Activated effector memory CD4-positive, alpha-beta T cell treated with Interleukin-2 at 50 U/mL for 16 hours (primary cell): ENCODE measurements at places on chromosomes 13 and 19.
A peak's percentile ranks its signal among the peaks of the same experiment; 100 is the strongest.

DNA sequence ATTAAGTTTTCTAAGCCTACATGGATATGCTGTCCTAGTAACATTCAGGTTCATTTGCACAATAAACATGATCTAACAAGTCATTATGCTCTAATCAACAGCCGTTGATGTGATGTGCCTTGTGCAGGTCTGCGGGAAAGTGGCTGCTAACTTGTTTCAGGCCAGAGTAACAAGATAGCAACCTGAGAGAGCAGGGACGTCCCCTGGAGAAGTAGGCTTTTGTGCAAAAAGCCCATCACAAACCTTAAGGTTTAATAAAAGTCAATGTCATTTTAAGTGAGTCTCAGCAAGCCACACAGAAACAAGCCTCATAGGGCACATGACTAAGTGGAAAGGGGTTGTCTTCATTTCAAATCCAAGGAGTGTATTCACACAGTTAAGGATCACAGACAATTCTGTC lies 17.6 kb downstream of the FOXO1 start:
- no peak for DNase-seq

GRCh38 chr13:46526100-46526735 lies 26.8 kb upstream of the LRCH1 start:
- DNase-seq, result no peak

GRCh38 chr13:113625965-113626721 lies 31.9 kb downstream of the ATP4B start:
- DNase-seq, result no peak

GRCh38 chr13:33784738-33785137 lies 33.2 kb upstream of the RFC3 start:
- DNase-seq, result no peak

DNA sequence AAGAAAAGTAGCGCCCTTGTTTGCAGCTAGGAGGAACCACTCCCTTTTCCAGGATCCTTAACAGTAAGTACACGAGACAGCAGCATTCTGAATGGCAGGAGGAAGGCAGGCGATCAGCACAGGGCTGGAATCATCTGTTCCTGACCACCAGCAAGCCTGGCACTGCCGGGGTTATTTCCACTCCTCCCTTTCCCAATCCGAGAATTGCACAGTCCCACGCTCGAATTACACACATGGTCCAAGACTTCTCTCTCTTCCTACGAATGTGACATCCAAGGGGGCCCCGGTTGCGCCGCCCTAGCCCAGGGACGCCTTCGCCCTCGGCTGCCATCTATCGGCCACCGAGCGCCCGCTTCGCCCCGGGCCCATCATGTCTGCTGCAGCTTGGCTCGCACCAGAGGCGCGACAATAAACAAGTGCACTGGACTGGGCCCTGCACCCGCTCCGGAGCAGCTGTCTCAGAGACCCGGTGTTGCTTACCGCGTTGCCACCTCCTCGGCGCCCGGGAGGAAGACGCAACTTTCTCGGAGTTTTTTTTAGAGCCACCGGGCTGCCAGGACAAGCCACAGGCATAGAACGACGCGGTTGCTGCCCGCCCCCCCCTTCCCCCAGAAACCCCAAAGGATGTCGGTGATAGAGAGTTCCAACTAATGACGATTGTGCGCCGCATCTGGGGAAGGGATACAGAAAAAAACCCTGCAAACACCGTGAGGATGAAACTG lies at the start of gene SLITRK5:
Gene SLITRK5 (plus strand): TSS at position 341 of the 722 bp plus-strand sequence. CDS start 4,018 bp downstream, outside the sequence.
- DNase-seq, result no peak

DNA sequence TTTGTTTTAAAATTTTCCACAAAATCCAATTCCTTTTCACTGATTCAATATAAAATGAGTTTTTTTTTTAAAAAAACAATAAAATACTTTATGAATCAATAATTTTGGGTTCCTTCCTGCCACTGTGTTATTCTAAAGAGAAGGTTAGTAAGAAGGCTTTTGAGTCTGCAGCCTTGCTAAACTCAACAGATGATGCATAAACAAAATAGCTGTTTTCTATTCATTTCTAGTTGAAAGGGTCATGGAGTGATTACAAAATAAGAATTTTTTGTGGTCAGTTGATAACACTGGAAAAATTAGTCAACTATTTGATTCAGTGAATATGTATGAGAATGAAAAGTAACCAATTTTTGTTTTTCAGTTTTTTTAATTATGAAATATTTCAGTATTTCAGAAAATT lies 169.9 kb downstream of the VWA8 start:
- DNase-seq, result no peak

DNA sequence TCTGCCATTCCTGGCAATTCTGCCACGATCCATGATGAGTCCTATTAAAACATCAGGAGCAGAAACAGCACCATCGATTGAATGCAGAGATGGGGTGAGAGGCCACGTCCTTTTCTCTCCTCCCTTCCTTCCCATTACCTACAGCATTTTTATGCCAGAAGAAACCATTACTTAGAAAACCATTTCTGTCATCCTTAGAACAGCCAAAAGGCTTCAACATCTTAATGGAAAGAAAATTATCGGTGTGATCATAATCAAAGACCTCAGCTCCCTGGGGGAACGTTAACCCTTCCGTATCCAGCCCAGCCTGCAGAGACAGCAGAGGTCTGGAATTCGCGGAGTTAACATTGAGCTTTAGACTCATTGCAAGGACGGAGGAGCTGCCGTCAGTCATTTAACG lies 56.0 kb upstream of the SIAH3 start:
- no peak for DNase-seq

- no peak for DNase-seq
These were observed 373.6 kb downstream of the FGF14 start for GRCh38 chr13:102028206-102028605.

DNA sequence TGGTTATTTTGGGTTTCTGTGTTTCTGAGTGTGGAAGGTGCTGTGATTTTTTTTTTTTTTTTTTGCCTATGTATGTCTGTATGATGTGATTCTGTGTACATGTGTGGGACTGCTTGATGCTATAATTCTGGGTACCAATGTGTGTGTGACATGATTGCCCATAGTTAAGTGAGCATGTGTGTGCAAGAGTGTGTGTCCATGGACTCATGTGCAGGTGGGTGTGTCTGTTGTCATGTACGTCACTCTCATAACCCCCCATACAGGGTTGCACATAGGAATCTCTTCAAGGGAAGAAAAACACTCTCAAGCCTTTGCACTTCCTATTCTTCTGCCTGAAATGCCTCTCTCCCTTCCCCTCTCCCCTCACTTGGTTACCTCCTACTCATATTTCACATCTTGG lies 2.5 kb upstream of the PPP5C start:
- DNase-seq, result no peak

- no peak for DNase-seq
These were observed 927 bp upstream of the TSHZ3 start for GRCh38 chr19:31350033-31350692.

DNA sequence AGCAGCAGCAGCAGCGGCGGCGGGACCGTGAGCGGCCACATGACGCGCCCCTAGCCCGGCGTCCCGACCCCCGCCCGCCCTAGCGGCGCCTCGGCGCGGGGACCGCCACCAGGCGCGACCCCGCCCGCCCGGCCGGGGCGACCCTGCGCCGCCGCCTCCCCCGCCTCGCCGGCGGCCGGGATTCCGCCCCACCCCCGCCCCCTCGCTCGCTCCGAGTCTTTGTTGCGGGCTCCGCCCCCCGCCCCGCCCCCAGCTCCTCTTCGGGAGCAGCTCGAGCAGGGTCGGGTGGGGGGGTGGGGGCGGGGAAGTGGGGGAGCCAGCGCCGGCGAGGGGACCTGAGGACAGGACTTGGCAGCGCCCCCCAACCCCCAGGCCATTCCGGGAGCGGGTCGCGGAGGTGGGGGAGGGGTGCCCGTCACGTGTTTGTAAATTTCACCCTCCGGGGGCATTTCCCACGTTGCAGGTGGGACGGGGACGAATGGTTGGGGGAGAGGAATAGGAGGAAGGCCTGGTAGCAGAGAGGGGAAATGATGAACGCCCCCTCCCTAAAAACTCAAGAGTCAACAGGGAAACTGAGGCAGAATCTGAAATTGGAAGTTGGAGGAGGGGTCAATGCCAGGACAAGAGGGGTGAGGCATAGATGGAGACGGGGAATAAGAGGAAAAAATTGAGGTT lies at the start of gene OLFM2:
Gene OLFM2 (minus strand): TSS at position 190 of the 675 bp plus-strand sequence. CDS start 149 bp downstream, at position 41.
- DNase-seq, result no peak

DNA sequence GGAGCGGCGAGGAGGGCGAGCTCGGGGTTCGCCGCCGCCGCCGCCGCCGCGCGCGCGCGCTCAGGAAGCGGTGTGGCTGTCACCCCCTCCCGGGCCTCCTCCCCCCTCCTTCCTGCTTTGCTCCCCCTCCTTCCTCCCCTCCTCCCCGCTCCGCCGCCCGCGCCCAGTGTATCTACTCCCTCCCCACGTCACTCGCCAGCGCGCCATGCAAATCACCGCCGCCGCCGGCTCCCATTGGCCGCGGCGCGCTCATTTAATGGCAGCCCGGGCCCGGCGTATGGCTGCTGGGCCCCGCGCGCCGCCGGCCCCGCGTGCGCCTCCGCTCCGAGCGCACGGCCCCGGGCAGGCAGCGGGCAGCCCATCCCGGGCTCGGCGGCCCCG lies 335 bp upstream of the SOX1 start:
- DNase-seq, result peak; percentile 3

- DNase-seq, result no peak
These were observed 155.6 kb upstream of the RNF113B start for GRCh38 chr13:98332691-98333090.

GRCh38 chr19:21221693-21222092 lies 79.9 kb downstream of the ZNF431 start:
- no peak for DNase-seq

GRCh38 chr13:43988302-43988701 lies 108.6 kb downstream of the LACC1 start:
- DNase-seq, result no peak

GRCh38 chr13:40272776-40273139 lies 393.7 kb downstream of the FOXO1 start:
- no peak for DNase-seq

GRCh38 chr13:78680576-78681350 lies 21.8 kb upstream of the OBI1 start:
- DNase-seq, result no peak

- DNase-seq, result no peak
These were observed 64.2 kb upstream of the GTF2F2 start for GRCh38 chr13:45055902-45056648.

GRCh38 chr13:106701771-106702341 lies 133.9 kb upstream of the ARGLU1 start:
- no peak for DNase-seq

- DNase-seq, result no peak
These were observed 654.4 kb upstream of the GPC6 start for GRCh38 chr13:92572190-92572589.

DNA sequence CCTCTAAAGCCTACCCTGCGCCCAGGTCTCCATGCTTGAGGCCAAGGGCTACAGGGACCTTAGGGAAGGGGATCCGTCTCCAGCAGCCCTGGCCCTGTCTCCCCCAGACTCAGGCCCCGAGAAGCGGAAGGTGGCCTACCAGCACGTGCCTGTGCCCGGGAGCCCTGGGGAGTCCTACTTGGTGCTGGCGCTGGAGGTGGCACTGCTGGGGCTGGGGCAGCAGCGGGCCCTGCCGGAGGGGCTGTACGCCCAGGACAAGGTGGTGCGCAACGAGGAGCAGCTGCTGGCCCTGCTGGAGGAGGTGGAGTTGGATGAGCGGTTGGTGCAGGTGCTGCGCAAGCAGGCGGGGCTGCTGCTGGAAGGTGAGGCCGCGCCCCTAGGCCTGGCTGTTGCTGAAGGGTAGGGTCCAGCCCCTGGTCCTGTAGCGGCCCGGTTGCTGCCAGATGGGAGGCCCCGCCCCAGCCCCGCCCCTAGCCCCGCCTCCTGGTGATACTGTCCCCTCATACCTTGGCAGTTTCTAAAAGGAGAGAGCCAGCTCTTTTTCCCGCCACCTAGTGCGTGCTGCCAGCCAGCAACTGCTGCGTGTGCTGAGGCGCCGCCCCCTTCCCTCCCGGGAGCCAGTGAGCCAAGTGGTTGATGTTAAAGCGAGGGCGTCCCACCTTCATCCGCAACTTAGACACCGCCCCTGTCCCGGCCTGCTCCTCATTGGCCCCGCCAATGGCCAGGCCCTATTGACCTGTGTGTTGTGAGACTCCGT lies 22.6 kb downstream of the ZSWIM4 start:
- no peak for DNase-seq

DNA sequence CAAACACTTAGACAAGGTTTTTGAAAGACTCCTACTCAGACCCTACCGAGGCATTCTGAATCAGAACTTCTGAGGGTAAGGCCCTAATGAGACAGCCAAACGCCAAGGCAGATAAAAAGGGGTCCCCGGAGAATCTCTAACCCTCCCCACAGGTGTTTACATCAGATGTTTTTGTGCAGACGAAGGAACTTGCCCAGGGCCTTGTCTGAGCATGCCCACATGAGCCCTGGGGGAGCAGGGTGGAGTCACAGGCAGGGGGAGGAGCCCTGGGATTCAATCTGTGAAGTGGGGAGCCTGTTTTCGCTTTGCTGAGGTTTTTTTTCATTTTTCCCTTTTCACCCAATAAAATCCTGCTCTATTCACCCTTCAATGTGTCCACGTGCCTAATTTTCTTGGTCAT lies 61.6 kb upstream of the MED4 start:
- peak; percentile 84 for DNase-seq

- DNase-seq, result no peak
These were observed 25.2 kb downstream of the IGFL1 start for GRCh38 chr19:46254776-46255175.

- DNase-seq, result no peak
These were observed 10.7 kb downstream of the PRKACA start for GRCh38 chr19:14106840-14107239.

- peak; percentile 88 for DNase-seq
These were observed 652 bp upstream of the TPGS1 start for GRCh38 chr19:506404-507285.

DNA sequence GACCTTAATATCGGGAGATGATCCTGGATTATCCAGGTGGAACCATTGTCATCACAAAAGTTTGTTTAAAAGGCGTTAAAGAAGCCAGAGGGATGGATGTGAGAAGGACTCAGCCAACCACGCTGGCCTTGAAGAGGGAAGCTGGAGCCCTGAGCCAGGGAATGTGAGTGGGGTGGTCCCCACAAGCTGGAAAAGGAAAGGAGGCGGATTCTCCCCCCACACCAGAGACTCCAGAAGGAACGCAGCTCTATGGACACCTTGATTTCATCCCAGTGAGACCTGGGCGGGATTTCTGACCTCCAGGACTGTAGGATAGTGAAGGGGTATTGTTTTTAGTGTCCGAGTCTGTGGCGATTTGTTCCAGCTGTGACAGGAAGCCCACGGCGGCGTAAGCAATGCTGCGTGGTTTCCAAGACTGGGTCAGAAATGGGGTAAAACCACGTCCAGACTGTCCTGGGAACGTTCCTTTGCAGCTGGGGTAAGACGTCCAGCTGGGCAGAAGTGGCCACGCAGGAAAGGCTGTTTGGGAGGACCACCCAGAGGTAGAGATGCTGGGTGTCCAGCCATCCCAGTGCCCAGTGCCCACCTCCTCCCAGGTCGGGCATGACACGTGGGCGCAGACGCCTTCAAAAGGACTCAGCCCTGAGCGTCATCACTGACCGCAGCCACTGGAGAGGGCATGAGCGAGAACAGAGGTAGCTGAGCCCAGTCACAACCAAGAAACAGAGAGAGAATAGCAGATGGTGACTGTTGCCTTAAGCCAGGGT lies 125.4 kb upstream of the USP29 start:
- no peak for DNase-seq

GRCh38 chr19:18433735-18434398 lies 4.1 kb downstream of the ISYNA1 start:
- no peak for DNase-seq

- DNase-seq, result no peak
These were observed 9.2 kb upstream of the DNAJC15 start for GRCh38 chr13:43014162-43014561.

GRCh38 chr19:44624840-44625354 lies 11.5 kb downstream of the IGSF23 start:
- no peak for DNase-seq
